Ascending aorta (tissue), 2 donors: ENCODE measurements at places on chromosomes 16 and 17.

DNA sequence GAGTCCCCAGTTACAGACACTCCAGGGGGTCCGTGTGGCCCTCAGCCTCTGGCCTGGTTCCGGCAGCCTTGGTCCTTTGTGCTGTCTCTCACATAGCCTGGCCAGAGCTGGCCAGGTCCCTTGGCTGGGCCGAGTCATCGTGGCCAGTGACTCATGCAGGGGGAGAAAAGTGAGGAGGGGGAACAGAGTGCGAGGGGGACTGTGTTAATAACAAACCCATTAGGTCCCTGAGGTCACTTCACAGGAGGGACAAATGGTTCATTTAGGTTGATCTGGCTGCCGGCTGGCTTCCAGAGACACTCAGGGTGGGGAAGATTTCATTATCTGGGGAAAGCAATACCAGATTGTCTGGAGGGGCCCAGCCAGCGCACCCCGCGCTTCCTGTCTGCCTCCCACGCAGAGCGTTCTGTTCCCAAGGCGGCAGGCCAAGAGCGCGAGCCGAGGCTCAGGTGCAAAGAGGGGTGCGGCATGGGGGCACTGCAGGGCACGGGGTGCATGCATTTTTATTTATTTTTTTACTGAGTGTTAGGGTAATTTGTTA, 223.1 kb downstream of the SEC14L1 start:
- no peak for DNase-seq

GRCh38 chr17:79978548-79978855, 57.2 kb downstream of the TBC1D16 start:
- DNase-seq: peak; percentile 34

DNA sequence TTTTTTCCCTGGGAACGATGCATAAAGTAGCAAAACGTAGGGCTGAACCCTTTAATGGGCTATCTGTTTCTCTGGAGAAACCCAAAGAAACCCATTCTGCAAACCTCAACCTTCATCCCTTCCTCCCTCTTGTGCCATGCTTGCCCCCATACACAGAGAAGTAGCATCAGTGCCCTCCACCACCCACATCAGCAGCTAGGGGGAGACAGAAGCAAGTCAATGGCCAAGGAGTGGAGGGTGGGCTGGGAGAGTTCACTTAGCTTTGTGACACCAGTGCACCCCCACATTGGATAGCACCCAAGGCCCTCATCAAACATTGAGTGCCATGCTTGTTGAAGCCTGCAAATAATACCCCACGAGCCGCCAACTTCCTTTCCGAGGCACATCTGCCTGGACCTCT, 282.4 kb downstream of the ABCC12 start:
- DNase-seq: no peak

- DNase-seq: peak; percentile 77
These were observed 742 bp downstream of the PFN1 start for GRCh38 chr17:4947411-4948165.

- DNase-seq: no peak
These were observed at the start of gene PRSS27 for GRCh38 chr16:2720064-2720457. Gene PRSS27, minus strand, starts transcription at chr16:2720224. Its CDS starts 64 bp downstream, at chr16:2720160.

- no peak for DNase-seq
These were observed 445.3 kb upstream of the TOM1L1 start for GRCh38 chr17:54455251-54455868.

DNA sequence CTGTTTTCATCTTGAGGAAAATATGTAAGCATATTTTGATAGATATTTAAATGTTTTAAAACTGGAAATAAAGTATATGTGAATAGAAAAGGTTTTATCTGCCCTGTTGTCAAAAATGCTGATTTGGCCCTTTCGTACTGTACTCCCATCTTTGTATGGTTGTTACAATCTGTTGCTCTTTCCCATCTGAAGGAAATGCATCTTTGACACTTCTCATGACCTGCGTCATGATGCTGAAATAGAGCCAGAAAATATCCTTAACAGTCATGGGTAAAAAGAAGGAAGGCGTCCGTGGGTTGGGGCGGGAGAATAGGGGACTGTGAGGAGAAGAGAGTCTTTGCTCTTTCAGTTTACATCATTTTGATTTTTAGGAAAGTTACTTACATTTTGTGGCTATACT, 327.7 kb downstream of the BCAS3 start:
- no peak for DNase-seq
